Progenitor cell of endocrine pancreas (in vitro differentiated cells): ENCODE measurements at places on chromosomes 5 and 9.
A peak's percentile ranks its signal among the peaks of the same experiment; 100 is the strongest.

- no peak for DNase-seq
These were observed 21.3 kb downstream of the TRMO start for GRCh38 chr9:97900738-97901565.

DNA sequence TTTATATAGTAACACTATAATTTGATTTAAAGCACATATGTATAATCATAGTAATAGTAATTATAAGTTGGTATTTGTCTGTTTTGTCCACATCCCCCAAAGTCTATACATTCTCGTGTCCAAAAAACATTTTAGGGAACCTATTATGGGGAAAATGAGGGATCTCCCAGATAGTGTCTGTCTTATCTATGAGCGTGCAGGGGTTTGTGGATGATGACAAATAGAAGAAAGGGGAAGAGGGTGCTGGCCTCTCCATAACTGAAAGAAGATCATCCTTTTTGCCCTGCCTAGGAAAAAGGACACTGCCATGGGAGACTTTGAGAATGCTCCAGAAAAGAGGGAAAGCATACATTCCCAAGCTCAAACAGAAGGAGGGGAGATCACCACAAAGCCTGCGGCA is 45.3 kb downstream of the C5orf22 start:
- DNase-seq = no peak

DNA sequence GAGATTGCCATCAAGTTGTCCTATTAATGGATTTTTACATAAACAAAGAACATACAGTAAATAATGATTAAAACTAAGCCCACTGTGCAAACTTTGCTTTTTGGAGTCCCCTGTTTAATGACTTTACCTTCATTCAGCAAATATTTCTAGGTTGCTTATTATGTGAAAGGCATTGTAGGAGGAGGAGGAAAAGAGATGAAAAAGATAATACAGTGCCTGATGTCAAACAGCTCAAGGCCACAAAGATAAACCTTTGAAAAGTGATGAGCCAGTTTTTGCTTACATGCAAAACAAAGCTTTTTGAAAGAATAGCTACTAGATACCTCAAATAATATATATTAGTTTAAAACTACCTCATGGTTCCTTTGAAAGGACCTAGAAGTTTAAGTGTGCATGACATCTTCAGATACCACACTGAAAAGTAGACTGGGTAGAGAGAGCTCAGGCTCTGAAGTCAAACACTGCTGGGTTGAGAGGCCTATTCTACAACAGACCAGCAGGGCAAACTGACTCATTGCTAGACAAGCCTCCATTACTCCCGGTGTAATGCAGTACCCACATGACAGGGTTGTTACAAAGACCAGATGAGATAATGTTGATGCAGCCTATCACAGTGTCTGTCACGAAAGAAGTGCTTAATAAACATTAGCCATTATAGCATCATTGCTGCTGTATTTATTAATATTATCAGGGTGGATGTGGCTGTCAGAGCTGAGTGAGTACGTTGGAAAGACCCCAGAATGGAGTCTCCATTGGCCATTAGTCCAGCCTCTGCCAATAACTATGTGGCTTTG is 11.8 kb downstream of the DEPDC1B start:
- DNase-seq = no peak

- no peak for DNase-seq
These were observed 94.0 kb downstream of the RCL1 start for GRCh38 chr9:4886698-4887097.

DNA sequence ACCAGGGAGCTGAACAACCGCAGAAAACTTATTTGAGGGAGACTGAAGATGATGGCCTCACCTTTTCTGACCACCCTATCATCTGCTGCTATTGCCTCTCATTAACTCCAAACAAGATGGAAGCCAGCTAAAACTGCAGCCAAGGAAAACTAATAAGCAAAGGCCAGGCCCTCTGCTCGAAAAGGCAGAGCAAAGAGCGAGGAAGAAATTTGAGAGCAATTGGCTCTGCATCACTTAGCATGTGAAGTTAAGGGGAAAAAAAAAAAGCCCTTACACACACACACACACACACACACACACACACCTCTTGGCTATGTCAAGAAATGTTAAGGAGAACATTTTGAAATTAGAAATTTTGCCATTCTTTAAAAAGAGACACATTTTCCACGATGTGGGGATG is 228.1 kb upstream of the CYLC2 start:
- no peak for DNase-seq

DNA sequence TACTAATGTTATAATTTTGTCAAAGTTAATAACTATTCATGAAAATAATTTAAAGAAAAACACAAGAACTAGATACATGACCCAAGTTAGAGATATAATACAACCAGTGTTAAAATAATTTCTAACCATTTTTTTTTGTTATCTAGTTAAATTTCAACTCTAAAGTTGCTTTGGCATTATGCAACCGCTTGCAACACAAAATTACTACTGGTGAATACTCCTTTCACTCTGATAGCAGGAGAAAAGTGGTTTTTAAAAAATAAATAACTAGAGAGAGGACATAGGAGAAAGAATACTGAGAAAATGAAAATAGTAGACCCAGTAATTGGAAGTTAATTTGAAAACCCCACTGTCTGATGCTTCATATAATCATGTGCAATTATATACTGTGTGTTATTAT is 622.4 kb upstream of the GRIN3A start:
- DNase-seq = no peak

GRCh38 chr9:118521261-118521660 is 817.1 kb downstream of the TLR4 start:
- DNase-seq = no peak

GRCh38 chr9:12680757-12681156 is 12.4 kb upstream of the TYRP1 start:
- DNase-seq = no peak

DNA sequence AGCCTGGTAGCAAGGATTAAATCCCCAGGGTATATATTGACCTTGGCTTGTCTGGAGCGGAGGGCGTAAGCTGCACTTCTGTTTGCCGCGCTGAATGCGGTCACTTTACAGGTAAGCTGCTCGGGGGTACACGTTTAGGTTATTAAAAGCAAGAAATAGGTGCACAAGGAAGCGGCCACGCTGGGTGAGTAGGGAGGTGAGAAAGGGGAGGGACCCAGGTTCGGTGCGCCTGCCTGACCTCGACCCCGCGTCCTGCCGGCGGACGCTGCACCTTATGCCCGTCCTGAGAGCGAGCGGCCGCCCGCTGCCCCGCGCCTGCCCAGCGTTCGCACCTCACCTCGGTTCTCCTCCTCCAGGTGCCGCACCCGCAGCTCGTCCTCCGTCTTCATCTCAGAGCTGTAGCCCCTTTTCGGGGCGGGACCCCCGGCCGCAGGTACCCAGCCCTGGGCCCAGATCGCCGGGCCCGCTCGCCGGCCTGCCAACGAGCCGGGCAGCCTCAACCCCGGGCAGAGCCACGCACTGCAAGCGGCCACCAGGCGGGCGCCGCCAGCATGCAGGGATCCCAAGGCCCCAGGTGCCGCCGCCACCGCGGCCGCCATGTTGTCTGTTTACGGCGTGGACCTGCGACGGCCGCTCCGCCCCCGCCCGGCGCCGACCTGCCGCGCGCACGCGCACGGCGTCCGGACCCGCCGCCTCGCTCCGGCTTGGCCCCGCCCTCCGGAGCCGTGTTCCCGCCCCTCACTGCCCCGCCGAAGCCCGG is at the start of gene AUH:
AUH (minus strand) TSS at position 628 of the 760 bp plus-strand sequence; CDS start at position 599, 29 bp downstream.
- DNase-seq = peak; percentile 85

DNA sequence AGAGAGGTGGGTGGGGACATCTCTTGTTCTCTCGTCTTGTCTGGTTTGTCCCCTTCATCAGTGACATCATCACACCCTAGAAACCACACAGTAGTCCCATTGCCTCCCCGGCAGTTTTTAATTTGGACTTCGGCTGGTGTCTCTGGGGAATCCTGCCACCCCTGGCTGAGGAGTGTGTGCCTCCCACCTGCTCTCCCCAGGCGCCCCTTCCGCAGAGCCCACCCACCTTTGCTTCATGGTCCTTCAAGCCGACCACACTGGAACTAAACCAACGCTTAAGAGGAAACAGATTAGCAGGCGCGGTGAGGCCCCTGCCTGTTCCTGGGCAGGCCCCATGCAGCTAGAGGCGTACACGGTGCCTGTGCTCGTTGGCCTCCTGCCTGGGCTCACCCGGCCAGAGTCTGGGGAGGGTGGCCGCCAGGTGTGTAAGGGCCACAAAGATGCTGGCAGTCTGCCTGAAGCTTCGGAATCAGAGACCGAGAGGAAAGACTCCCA is 107.6 kb upstream of the SPRY4 start:
- no peak for DNase-seq

DNA sequence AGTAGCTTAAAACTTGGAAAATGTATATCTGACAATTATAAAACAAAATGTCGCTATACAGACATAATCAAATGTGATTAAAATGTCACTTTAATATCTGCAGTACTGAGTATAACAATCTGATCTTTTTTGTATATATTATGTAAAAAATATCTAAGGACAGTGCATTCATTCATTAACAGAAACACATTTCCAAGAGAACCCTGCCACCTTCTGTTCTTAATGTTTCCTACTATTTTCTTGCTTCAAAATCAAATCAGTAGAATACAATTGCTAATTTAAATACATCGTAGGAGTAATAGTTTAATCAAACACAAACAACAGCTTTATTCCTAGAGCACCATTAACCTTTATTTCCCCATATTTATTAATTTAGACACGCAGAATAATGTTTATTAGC is 142.6 kb upstream of the ST8SIA4 start:
- no peak for DNase-seq

DNA sequence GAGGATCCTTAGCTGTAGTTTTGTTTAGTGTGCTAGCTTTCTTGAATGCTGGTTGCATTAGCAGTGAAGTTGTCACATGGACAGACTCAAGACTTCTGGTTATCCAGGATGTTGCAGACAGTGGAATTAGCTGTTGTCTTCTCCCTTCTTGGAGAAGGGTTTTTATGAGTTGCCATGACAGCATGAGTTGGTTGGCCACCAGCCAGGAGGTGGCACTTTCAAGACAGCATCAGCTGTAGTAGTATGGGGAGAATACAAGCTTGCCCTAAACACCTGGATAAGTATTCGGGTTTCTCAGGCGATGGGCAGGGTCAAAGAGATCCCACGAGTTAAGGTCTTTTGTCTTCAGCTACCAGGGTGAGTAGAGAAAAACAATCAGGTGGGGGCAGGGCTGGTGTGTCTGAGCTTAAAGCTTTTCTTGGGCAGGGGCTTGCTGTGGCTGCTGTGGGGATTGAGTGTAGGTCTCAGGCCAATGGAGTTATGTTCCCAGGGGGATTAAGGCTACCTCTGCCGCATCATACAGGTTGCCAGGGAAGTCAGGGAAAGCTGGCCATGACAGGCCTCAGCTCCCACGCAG is 7.7 kb upstream of the C5orf47 start:
- no peak for DNase-seq

DNA sequence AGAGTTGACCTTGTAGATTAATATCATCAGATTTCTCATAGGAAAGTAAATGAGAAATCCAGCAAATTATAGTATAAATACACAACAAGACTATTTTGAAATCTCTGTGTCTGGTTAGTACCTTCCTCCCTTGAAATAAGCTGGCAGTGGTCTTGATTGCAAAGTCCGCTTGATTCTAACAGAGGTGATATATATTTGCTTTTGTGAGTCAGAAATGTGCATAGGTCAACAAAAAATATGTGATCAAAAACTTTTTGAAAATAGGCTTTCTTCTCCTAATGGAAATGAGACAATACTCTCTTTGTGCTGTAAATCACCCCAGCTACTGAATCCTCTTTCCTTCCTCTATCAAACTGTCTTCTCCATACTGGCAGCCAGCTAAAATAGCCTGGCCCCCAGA is 749.2 kb upstream of the CDH10 start:
- DNase-seq = no peak

DNA sequence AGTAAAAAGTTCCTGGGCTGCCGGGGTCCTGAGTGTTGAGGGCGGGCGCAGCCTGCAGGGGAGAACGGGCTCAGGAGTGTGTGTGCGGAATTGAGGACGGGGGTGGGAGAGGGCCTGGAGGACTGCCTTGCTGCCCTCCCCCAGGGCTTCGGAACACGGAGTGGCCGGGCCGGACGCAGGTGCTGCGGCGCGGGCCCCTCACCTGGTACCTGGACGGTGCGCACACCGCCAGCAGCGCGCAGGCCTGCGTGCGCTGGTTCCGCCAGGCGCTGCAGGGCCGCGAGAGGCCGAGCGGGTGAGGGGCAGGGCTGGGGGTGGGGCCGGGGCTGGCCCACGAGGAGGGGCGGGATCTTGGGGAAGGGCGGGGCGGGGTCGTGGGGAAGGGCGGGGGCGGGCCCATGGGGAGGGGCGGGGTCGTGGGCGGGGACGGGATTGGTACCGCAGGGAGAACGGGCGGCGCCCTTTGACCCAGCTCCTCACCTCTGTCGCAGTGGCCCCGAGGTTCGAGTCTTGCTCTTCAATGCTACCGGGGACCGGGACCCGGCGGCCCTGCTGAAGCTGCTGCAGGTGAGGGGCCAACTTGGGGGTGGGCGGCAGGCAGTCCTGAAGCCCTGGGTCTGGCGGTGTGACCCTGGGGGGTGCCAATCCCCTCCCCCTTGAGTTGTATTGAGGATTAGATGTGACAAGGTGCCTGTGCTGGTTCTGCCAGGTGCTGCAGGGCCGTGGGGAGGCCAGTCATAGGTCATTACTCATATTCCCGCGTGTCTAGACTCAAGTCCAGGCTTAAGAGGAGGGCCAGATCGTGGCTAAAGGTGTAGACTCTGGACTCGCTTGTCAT is 7.1 kb downstream of the FPGS start:
- DNase-seq = peak; percentile 32

- DNase-seq = no peak
These were observed 1.5 kb upstream of the FXN start for GRCh38 chr9:69034071-69034470.

DNA sequence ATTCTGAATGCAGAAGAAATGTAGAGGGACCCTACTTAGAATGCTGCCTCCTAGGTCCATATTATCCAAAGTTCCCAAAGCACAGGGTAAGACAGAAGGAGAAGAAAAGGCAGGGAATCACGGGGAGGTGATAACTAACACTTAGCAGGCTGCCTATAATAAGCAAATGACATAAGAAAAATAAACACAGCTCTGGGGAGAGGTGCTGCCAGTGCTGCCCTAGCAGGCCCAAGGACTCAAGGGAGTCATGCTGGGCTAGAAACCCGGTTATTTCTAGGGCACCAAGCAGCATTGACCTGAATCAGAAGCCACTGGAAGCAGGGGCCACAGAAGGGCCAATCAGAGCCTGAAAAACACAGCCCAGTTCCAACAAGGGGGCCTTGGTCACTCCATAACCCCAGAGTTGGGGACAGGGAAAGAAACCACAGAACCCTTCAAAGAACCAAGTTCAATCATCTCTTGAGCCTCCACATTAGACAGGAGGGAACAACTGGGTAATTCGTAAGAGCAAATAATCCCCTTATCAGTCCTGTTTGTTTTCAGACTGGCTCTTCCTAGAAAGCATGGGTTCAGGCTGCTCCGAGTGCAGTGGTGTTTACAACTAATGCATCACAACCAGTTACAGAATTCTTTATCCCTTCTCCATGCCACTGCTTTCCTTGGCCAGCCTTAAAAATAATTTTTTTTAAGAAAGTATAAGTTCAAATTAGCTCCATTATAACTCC is 24.0 kb downstream of the NRG2 start:
- DNase-seq = no peak

GRCh38 chr5:172611913-172612312 is 29.1 kb upstream of the NEURL1B start:
- DNase-seq = no peak
